ENCODE measurements at places on chromosomes 4 and X. TPM values are rescaled to one million over a fixed set of nuclear protein-coding genes. Genes with fewer than 3 reads are reported as not detected.

DNA sequence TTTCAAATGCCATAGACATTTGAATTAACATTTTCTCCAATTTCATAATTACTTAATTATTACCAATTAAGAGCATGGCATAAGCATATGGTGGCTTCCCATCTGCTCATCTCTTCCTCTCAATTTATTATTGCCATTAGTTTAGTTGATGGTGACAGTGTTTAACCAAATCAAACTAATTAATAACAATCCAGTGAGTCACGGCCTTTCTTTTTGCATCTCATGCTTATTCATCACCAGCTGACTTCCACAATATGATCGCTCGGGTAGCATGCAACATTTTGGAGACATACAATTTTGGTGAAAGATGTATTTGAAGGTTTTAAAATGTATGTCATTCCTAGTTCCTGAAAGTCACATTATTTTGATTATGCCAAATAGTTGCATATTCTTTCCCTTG, 172.8 kb upstream of the TACR3 start:
- DNase-seq = no peak

- DNase-seq = no peak
These were observed 988.7 kb downstream of the FAM133A start for GRCh38 chrX:94662689-94663088.

- DNase-seq = no peak
These were observed 56.2 kb upstream of the CYSLTR1 start for GRCh38 chrX:78383594-78383993.

DNA sequence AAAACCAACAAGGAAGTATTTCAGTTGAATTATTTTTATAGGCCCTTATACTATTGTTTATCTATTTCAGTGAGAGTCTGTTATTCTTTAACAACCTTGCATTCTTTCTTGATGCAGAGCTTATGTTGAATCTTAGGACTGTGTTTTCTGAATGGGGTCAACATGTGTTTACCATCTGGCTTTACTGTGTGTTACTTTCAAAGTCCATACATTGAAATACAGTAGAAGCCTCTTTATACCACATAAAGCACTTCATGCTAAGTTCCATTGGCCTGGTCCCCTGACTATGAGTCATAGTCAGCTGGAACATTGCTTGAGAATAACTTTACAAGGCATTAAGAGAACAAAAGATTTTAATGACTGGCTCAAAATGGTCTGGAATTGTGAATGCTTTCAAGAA, 152.6 kb downstream of the GASK1B start:
- peak; percentile 86 for DNase-seq

DNA sequence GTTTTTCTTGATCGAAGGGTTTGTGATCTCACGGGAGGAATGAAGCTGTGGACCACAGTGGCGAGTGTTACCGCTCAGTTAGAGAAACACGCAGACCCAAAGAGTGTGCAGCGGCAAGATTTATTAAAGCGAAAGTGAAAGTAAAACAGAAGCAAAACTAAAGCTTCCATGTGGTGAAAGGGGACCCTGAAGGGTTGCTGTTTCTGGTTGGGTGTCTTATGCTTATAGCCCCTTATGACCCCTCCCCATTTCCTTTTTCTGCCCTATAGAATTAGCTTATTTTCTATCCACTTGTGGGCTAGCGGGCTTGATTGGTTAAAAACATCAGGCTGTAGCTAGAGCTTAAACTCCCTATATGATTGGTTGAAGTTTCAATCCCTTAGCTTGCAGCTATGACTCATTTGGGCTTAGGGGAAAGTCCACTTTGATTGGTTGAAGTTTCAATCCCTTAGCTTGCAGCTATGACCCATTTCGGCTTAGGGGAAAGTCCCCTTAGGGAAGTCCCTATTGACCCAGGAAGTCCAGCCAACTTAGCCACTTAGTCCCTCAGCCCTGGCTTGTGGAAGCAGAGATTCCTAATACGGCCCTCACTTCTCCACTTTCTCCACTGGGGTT, 171.2 kb upstream of the NWD2 start:
- DNase-seq = no peak

GRCh38 chrX:12824944-12825343, 33.7 kb downstream of the PRPS2 start:
- DNase-seq = no peak

DNA sequence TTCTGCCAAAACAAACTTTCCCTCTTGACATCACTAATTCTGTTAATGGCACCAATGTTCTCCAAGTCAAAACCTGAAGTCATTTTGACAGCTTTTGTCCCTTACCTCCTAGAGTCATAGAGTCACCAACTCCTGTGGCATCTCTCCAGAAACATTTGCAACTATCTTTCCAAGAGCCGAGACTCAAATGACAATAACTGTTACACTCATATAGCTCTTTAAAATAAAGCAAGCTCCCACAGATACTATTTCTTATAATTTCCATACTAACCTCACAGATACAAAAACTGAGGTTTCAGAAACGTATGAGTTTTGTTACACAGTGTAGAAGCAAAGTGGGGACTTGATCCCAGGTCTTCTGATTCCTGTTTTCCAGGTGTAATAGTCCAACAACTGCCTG, 18.3 kb downstream of the GPRIN3 start:
- no peak for DNase-seq

- DNase-seq = no peak
These were observed 15.6 kb downstream of the RASL11B start for GRCh38 chr4:52877694-52878093.

- no peak for DNase-seq
These were observed 1540.1 kb upstream of the PCDH10 start for GRCh38 chr4:131609039-131609438.

DNA sequence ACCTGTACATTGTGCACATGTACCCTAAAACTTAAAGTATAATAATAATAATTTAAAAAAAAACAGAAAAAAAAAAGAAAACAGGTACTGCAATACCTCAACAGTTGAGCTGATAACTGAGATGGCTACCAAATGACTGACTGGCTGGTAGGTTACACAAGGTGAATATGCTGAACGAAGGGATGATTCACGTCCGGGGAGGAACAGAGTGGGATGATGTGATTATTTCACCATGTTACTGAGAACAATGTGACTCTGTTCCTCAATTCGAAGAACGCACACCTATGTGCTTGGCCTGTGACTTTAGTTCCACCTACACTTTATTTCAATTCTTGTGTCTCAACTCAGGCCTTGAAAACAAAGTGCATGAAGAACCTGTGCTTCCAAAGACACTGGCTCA, 111.7 kb downstream of the CXXC4 start:
- DNase-seq = no peak

GRCh38 chrX:106751407-106751806, 24.9 kb downstream of the RNF128 start:
- DNase-seq = no peak

GRCh38 chrX:5399403-5399802, 829.3 kb downstream of the NLGN4X start:
- no peak for DNase-seq

DNA sequence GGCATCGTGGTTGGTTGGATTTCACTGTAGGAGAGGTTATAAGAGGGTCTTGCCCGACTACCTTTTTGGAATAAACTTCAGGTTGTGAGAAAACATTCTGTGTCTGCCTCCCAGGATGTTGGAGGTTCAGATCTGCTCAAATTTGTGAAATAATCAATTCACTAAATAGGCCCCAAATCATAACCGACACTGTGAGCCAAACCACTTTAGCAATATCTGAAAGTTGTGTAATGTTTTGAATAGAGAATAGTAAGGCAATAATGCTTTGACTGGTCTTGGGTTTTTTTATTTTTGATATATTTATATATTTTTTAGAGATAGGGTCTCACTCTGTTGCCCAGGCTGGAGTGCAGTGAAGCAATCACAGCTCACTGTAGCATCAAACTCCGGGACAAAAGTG, 131.2 kb downstream of the GLRA3 start:
- no peak for DNase-seq

- peak; percentile 59 for DNase-seq
These were observed 98.2 kb upstream of the ARSJ start for GRCh38 chr4:114077610-114078009.

GRCh38 chrX:23385242-23385641, 50.6 kb downstream of the PTCHD1 start:
- DNase-seq = no peak

DNA sequence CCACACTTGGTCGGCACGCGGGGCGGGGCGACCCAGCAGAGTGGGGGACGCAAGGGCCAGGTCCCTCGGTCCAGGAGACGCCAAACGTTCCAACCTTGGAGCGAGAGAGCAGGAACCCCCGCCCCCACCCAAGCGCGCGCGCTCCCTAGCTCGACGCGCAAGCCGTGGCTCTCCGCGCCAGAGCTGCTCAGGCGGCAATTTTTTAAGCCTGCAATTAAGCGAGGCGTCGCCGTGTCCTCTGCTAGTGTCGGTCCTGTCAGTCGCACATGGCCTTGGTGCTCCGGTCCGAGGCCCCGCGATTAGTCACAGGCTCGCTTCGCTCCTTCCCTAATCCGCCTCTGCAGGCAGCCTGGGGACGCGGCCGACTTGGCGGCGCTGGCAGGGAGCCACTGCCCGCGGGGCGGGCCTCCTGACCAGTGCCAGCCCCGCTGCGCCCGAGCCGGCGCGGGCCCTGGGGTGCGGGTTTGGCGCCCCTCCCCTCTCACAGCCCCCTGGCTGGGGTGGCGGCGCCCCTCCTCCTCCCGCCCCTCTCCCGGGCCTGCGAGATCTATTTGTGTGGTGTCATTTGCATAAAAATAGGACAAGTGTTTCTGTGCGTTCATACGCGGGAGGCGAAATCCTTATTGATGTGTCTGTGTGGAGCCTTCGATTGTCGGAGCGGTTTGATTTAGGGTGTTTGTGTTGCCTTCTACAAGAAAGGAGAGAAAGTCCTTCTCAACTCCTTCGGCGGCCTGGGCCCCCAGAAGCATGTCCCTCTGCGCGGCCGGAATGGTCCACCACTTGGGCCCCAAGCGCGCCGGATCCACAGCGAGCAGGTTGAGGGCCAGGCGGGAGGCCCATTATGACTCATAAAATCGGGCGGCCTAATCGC, 9.8 kb upstream of the BCOR start:
- no peak for DNase-seq

DNA sequence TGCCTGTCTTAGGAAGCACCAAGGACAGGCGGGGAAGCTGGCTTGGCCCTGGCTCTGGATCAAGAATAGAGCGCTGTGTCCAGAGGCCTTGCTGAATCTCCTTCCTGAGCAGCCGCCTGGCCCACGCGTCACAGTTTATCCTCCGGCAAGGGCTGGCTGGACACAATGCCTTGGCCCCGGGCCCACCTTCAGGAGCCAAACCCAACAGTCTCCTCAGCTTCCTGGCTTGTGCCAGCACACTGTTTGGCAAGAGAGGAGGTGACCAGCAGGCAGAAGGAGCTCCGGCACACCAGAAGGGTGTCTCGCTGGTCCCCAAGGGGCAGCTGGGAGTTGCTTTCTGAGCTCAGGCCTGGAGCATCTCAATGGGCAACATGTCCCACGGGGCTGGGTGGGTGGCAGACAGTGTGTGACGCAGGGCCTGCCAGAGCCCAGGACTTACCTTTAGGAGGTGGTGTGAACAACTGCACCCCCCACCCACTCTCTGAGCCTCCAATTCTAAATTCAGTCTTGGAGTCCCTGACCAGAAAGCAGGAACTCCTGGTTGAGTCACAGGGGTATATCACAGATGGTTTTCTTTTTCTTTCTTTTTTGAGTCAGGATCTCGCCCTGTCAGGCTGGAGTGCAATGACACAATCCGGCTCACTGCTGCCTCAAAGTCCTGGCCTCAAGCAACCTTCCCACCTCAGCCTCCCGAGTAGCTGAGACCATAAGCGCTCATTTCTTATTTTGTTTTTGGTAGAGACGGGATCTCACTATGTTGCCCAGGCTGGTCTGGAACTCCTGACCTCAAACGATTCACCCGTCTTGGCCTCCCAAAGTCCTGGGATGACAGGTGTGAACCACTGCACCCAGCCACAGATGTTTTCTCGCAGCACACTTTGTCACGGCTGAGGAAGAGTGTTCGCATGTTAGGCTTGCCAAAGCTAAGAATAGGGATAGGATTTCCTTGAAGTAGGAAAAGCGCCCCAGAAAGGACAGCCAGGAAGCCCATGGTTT, 361.2 kb downstream of the BCOR start:
- no peak for DNase-seq

GRCh38 chrX:49753691-49754090, 57.9 kb upstream of the PAGE1 start:
- no peak for DNase-seq

DNA sequence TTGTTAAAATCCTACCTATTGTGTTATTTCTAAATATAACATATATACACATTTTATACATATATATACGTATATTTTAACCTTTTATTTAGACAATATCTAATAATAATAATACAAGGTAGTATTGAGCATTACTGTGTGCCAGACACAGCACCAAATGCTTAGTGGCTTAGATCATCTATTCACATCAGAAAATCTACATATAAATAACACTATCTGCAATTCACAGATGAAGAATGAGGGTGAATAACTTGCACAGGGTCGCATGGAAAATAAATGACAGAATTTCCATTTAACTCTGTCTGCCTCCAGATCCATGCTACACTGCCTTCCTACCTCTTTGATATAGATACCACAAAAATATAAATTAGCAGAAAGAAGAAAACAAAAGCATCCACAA, 37.7 kb downstream of the SHROOM4 start:
- no peak for DNase-seq

GRCh38 chr4:75107755-75108612, 175.1 kb downstream of the PARM1 start:
- DNase-seq = no peak

GRCh38 chr4:150814873-150815272, 200.2 kb downstream of the LRBA start:
- no peak for DNase-seq

Gene CT83
- polyA plus RNA-seq = not detected

Gene SHOX
- polyA plus RNA-seq = not detected

Gene OPN1MW
- not detected for polyA plus RNA-seq

Gene STARD8
- polyA plus RNA-seq = 1.6 TPM

Gene MAGEB2
- not detected for polyA plus RNA-seq

Gene P2RY10
- polyA plus RNA-seq = not detected

Gene CXXC4
- polyA plus RNA-seq = 0.02 TPM
